ENCODE measurements at places on chromosomes 4 and X.

- DNase-seq = no peak
Observed at GRCh38 chr4:184669251-184669650, 19.7 kb downstream of the PRIMPOL start.

- no peak for DNase-seq
Observed at GRCh38 chrX:30313322-30313721, 4.1 kb upstream of the NR0B1 start.

DNA sequence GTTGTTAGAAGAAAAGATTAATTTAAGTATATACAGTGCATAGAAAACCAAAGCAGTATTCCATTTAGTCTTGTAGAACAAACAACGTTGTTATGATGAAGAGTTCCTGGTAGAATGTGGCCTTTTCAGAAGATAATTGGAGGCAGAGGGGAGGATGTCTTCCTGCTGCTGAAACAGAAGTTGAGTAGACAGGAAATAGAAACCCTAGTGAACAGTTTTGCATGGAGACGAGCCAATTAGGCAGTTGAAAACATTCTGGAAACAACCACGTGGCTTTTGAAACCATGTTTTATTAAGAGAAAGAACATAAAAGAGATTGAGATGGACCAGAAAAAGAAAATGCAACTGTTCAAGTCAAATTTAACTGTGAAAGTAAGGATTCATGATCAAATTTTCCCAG, 325.2 kb downstream of the CAMK2D start:
- no peak for DNase-seq

DNA sequence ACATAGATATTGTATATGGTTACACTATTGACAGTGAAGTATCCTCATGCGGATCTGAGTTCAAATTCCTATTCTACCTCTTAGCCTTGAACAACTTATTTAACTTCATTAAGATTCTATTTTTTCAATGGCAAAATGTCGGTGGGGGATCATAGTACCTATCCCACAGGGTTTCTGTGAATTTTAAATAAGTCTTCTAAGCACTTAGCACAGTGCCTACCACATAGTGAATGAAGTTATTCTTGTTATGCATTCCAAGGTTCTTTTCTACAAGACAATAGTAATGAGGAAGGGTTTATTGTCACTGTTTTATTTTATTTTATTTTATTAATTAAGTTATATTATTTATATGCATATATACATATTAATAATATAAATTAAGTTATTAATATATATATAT, 8.8 kb upstream of the ENAM start:
- no peak for DNase-seq

DNA sequence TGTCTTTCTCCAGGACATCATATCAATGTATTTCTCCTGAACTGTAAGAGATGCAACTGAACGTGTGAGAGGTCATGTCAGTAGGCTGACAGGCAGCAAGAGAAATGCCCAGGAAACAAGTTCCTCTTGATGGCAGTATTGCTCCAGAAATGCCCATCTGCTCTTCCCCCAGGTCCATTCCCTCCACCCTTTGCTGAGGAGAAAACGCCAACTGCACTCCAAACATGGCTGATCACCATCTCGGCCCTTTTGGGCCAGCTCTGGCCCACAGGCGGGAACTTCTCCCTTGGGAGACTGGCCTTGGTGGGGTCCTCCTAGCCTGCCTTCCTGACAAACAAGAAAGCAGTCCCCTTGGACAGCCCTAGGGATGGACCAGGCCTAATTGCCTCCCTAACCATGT, 276.5 kb upstream of the AGTR2 start:
- DNase-seq = no peak

GRCh38 chrX:127888767-127889166, 163.4 kb downstream of the ACTRT1 start:
- DNase-seq = no peak

DNA sequence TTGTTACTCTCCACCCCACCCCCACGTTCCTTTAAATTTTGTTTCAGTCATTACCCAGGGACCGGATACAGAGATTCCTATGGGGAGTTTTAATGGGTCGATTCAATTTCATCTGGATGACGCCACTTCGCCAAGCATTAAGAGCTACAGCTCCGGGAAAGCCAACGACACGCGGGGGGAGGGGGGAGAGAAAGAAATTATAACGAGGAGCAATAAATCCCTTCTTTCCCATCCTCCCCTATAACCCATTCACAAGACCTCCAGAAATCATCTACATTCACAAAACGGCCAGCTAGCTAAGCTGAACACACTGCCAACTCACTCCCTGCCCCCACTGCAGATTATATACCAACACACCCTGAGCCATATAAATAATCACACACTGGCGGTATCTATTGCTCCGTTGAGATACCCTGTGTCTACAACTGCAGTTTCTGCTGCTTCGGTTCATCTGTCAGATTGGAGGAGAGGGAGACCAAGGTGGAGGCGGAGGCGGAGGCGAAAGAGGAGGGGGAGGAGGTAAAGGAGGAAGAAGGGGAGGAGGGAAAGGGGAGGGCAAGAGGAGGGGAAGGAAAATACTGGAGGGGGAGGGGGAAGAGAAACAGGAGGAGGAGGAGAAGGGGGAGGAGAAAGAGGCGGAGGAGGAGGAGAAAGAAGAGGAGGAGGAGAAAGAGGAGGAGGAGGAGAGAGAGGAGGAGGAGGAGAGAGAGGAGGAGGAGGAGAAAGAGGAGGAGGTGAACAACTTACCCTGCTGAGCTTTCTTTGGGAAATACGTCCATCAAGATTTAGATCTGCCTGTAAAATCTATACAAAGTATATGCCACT, 113.9 kb upstream of the VAMP7 start:
- DNase-seq = peak; percentile 1

DNA sequence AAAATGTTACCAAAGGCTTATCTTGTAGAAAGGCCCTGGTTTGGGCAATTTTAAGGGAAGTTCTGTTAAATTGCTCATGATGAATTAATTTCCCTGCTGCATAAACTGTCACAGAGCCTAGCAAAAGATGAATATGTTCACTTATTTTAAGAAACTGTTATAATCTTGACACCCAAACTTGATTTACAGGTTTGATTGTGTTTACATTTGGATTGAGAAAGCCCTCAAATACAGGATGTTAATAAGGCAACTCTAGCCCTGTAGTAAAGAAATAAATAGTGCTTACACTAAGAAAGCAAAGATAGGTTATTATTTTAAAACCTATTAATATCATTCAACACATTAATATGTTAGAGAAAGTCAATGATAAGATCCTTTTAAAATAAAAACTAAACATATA, 18.3 kb downstream of the GYG2 start:
- DNase-seq = no peak

DNA sequence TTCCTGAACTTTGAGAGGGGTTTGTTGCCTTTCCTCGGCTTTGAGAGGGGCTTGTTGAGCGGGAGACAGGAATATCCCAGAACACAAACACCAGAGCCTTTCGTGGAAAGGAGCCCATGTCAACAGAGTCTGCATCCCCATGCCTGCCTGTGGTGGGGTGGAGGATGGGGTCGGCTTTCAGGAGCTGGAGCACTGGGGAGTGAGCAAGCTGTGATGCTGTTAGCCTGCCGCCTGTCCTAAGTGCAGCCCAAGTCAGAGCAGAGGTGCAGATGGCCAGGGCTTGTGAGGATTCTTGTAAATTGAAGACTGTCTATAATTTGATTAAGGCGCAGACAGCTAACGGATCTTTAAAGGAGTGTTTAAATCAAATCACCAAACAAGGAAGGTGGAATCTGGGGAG, 103.3 kb upstream of the ANK2 start:
- DNase-seq = no peak

- DNase-seq = no peak
Observed at GRCh38 chrX:47587091-47587891, 5.1 kb downstream of the TIMP1 start.

DNA sequence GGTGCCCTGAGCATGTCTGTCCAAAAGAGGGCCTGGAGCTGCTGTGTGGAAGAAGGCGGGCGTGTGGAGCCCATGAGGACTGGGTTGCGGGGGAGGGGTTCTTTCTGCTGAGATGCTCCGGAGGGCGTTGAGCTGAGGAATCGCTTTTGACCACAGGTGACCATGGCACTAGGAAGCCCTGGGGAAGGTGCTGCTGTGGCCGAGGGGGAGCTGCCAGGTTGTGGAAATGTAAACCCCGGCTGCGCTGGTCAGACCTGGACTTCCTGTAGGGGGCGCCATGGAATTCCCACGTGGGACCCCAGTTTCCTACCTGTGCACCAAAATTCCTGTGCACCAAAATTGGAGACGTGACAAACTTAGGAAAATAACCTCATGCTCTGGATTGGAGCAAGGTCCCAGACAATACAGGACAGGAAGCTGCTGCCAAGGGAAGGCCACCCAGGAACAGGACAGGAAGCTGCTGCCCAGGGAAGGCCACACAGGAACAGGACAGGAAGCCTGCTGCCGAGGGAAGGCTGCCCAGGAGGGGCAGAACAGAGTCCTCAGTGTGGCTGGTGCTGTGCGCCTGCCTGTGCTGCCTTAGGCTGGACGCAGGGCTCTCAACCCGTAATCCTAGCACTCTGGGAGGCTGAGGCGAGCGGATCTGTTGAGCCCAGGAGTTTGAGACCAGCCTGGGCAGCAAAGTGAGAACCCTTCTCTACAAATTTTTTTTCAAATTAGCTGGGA, 28.4 kb upstream of the UVSSA start:
- no peak for DNase-seq

DNA sequence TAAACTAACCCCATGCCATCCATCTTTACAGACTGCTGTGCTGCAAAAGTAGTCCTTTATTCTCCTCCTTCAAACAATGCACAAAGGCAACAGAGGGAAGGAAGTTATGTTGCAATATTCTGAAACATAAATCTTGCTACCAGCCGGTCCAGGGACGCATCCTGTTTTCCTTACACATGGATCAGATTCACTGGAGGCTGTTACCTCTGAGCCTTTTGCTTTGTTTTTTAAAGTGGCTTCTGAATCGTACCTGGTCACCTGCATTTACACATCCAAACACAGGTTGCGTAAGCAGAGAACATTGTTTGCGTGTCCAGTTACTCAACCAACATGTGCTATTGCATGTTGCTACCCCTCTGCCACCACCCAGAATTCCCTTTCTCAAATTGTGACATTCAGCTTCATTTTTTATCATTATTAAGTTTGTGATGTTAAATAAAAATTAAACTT, 8.8 kb downstream of the PPARGC1A start:
- no peak for DNase-seq

- no peak for DNase-seq
Observed at GRCh38 chrX:126272795-126273497, 106.9 kb upstream of the DCAF12L2 start.

DNA sequence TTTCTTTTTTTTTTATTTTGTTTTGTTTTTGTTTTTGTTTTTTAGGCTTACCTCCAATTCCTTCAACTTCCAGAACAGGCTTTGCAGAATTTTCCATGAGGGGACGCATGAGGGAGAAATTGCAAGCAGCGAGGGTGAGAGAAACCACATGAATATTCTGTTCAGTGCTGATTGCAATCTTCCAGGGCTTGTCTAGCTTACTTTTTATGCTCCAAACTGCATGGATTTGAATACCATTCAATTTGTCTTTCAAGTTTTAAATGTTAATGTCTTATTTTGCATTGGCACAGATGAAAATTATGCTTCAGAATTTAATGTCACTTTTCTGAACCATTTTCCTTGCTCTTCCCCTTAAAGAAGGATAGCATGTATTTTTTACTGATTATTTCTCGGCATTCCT, 32.7 kb downstream of the CC2D2A start:
- no peak for DNase-seq

- no peak for DNase-seq
Observed at GRCh38 chr4:157115613-157116335, 39.8 kb downstream of the GLRB start.

- no peak for DNase-seq
Observed at GRCh38 chrX:55028611-55029010, 2.2 kb downstream of the ALAS2 start.

DNA sequence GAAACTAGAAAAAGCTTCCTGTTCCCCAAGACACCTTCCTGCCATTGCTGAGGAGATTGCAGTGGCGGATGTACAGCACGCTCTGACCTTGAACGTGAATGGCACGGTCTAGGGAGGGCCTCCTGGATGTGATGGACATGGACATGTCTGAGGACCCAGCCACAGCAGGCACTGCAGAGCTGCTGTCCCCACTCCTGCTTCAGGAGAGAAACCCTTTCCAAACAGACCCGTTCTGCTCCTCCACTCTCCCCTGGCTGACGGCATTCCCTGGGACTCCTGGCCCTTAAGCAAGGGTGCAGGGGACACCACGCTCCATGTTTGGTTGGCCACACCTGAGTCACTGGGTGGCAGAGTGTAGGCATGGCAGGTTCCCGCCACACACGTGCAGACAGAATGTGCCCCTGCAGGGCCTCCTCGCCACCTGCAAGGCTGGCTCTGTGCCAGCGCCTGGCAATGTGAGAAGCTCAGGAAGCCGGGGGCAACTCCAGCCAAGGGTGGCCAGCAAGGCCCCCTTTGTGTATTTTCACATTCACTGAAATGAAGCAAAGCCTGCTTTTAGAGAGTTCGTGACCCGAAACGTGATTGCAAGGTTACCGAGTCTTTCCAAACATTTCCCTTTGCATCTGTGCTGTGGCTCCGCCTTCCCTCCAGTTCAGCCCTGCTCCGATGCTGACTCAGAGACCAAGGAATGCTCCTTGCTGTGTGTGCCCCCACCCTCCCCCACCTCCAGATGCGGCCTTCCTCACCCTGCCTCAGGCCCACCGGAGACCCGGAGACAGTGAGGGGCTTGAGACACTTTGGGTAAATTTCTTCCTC, 46.1 kb downstream of the HTRA3 start:
- no peak for DNase-seq

GRCh38 chr4:67104145-67104544, 441.2 kb downstream of the CENPC start:
- DNase-seq = no peak

GRCh38 chr4:121073004-121073435, 685 bp upstream of the NDNF start:
- DNase-seq = no peak

GRCh38 chrX:47171996-47172395, 21.6 kb upstream of the UBA1 start:
- no peak for DNase-seq

- no peak for DNase-seq
Observed at GRCh38 chr4:72338060-72338459, 231.0 kb downstream of the ADAMTS3 start.

All from stimulated activated CD8-positive, alpha-beta memory T cell treated with anti-CD3 and anti-CD28 coated beads, Interleukin-2, amount 100 ng/mL, for 48 hours (primary cell).